Natural killer cell (primary cell): ENCODE measurements at places on chromosomes 7 and 10.

GRCh38 chr10:132574783-132575319 is 37.3 kb downstream of the INPP5A start:
- no peak for DNase-seq

- no peak for DNase-seq
These were observed 123.9 kb downstream of the LRRC4 start for GRCh38 chr7:127907110-127908040.

DNA sequence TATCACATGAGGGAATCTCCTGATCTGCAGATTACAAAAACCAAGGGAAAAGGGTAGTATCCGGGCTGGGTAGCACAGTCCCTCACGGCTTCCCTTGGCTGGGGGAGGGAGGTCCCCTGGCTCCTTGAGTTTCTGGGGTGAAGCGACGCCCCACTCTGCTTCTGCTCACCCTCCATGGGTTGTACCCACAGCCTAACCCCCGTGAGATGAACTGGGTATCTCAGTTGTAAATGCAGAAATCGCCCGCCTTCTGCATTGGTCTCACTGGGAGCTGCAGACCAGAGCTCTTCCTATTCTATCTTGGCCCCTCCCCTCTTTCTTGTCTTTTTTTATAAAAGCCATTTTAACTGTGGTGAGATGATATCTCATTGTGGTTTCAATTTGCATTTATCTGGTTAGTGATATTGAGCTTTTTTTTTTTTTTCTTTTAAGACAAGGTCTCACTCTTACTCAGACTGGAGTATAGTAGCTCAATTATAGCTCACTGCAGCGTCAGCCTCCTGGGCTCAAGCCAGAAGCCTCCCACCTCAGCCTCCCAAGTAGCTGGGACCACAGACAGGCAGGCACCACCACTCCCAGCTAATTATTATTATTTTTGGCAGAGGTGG is 87.8 kb downstream of the ABCC2 start:
- no peak for DNase-seq

- DNase-seq: no peak
These were observed 120.6 kb downstream of the PRPF18 start for GRCh38 chr10:13707156-13707881.
